EH (cell line): ENCODE measurements at places on chromosomes 4 and X.

DNA sequence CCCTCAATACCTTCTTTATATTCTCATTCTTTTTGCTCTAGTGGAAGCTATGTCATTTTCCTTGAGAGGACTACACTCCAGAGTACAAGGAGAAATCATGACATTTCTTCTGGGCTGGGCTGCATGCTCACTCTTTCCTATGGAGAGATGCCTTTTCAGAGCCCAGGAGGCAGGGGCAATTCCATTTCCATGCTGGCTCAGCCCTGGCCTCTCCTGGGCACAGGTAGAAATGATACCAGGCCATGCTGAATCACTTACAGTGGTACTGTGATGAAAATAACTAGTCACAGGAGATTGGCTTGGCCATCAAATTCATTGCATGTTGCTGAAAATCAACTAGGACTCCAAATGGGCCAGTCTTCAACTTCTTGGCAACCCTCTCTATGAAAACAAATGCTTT, 34.0 kb upstream of the PPARGC1A start:
- DNase-seq: no peak

GRCh38 chr4:6972911-6973310, 63.3 kb downstream of the TBC1D14 start:
- DNase-seq: peak; percentile 32

DNA sequence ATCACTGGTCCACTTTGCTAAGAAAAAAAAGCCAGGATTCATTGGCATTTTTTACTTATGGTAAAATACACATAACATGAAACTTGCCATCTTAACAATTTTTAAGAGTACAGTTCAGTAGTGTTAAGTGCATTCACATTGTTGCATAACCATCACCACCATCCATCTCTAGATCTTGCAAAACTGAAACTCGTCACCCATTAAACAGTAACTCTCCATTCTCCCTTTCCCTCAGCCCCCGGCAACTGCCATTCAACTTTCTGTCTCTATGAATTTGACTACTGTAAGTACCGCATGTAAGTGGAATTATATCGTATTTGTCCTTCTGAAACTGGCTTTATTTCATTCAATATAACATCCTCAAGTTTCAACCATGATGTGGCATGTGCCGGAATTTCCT, 56.3 kb upstream of the LNX1 start:
- DNase-seq: no peak

DNA sequence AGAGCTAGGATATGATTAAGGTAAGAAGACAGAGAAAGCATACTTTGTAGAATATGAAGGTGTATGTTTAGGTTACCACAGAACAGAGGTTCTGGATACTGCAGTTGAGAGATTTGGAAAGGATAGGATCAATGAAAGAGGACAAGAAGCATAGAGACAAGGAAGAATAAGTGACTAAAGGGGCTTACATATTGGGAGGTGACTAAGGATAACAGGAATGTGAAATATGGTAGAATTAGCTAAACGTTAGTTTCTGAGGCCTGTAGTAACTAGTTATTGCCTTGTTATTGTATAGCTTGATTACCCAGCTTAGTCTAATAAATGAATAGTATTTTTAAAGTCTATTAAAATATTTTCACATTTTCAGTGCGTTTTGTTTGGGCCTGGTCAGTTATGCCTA, 38.2 kb downstream of the CENPI start:
- peak; percentile 21 for DNase-seq

DNA sequence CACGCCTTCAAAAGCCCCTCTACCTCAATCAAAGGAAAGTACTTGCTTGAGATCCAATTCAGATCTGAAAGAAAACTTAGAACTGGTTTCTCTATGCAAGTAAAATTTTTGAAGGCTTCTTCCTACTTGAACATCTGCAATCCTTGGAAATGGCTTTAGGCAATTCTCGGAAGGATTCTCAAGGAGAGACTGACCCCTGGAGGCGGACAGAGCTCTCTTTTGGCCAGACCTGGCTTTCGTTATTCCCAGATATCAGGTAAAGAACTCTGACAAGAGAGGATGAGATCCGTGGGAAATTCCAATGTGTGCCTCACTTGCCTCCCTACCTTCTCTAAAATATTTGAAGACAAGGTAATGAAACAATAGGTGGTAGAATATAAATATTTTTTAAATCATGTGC, 670.3 kb upstream of the FAM241A start:
- peak; percentile 50 for DNase-seq
